Kasumi-1 (cell line): ENCODE measurements at places on chromosomes 6 and 20.

GRCh38 chr6:49565855-49566254 is 15.4 kb downstream of the C6orf141 start:
- DNase-seq: no peak

DNA sequence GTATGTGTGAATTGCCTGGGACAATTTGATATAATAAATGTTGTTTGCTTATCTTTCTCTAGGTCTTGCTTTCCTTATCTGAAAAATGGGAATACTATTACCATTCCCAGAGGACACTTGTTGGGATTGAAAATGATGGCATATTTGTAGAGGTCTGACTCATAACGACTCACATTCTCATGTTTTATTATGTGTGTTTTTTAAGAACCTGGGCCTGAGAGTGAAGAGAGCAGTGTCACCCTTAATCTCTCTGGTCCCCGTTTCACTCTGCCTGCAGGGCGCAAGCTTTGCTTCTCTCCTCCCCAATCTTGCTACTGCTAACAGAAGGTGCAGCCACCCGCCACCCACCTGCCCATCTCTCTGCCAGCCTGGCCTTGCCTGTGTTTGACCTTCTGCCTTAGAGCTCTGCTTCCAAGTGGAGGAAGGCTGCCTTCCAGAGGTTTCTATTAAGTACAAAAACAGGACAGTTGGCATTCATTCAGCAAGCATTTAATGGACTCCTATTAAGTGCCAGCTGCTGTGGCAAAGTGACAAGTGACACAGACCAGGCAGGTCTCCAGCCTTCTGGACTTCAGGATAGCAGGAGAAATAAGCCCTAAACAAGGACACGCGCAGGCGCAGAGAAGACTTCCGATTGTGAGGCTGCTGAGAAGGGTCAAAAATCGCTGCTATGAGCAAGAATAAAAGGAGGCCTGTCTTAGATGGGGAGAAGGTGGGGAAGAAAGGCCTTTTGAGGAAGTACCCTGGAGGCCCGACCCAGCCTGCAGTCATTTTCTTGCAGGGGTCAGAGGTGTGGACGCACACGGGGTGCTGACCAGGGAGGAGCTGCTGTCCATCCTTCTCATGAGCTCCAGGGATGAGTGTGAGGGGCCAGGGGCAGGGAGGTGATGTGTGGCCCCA is 112.5 kb downstream of the JPH2 start:
- no peak for DNase-seq

- DNase-seq: no peak
Observed at GRCh38 chr6:80940976-80941375, 811.5 kb downstream of the TENT5A start.

GRCh38 chr6:139654309-139654708 is 279.9 kb upstream of the CITED2 start:
- no peak for DNase-seq

- no peak for DNase-seq
Observed at GRCh38 chr6:39508515-39508914, 186.0 kb upstream of the KCNK16 start.

DNA sequence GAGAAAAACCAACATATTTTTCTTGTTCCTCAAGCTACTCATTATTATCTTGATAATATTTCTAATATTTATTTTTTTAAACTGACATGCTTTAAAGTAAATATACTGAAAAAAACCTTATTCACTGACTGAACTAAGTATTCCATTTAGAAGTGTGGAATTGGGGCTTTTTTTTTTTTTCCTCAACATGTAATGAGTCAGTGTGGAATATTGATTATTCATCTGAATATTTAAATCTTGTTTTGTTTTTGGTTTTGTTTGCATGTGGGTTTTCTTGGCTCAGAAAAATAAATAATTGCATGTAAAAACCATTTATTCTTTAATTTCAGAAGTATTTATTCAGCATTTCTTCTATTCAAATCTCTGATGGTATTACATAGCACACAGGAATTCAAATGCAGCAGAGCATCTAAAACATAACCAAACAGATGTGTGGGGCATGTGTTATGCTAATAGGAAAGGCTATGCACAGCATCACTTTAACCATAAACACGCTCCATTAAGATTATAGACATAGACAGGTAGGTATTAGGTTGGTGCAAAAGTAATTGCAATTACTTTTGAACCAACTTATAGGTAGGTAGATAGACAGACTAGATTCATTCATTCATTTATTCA is 166.5 kb downstream of the PLCB1 start:
- DNase-seq: no peak

GRCh38 chr6:102553214-102553613 is 1159.7 kb downstream of the GRIK2 start:
- DNase-seq: no peak

GRCh38 chr6:110664933-110665332 is 150.3 kb downstream of the CDK19 start:
- peak; percentile 90 for DNase-seq

DNA sequence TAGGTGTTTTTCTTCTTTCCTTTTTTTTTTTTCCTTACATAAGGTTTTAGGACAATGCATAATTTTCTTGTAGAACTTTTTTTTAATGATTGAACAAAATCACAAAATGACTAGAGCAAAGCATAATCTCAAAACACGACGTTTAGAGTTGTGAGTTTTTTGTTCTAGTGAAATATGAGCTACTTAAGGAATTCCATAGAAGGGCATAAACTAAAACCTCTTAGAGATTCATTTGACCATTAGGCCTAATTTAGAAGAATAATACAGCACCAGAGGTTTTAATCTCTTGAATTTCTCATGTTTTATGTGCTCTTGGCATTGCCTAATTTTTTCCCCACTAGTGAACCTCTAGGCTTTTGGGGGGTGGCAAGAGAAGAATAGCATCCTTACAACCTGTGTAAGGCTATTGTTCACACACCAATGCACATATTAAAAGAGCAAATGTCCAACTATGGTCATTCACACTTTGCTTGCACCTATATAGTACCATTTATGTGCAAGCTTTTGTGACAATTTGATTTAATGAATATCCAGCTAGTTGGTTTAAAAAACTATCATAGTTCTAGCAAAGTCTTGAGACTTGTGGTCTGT is 44.6 kb downstream of the HMGN3 start:
- DNase-seq: no peak
